ENCODE measurements at places on chromosomes 7 and 10. TPM values are rescaled to one million over a fixed set of nuclear protein-coding genes. Genes with fewer than 3 reads are reported as not detected.

GRCh38 chr7:78149787-78150186 lies 351.2 kb downstream of the PHTF2 start:
- peak; percentile 32 for DNase-seq

- no peak for DNase-seq
Measured at GRCh38 chr10:113033991-113034390, 83.9 kb downstream of the TCF7L2 start.

GIMAP6 gene
- not detected for total RNA-seq

FAM13C gene
- total RNA-seq: under 0.01 TPM

BTBD16 gene
- 0.26 TPM for total RNA-seq

- DNase-seq: peak; percentile 19
Measured at GRCh38 chr10:14758994-14759664, 15.6 kb downstream of the FAM107B start.

DNA sequence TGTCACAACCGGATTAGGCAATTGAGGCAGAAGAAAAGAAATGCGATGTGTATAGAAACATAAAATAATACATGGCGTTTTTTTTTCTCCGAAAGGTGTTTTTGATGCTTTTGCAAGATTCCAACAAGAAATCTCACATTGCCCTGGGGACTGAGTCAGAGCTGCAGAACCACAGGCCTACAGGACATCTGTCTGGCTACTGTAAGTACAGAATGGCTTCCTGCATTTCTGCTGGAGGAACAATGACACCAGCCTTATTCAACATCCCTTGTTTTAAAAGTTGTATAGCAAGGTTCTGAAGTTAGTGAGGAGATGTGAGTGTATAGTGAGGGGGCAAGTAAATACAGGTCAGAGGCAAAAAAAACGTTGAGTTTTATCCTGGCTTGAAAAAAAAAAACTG lies 256.4 kb downstream of the ABCA13 start:
- peak; percentile 84 for DNase-seq

DNA sequence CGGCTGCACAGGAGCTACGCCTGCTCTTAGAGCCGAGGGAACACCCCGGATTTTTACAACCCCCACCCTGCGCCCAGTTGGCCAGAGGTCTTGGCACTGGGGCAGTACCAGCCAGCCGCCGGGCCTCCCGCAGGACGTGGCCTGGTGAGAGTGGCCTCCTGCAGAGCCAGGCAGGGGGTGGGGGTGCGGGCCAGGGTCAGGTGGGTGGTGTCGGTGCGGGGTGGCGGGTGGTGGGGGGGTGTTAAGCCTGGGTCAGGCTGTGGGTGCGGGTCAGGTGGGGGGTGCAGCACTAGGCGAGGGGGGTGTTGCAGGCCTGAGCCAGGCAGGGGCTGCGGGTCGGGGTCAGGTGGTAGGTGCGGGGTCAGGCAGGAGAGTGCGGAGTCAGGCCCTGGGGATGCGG lies 647 bp downstream of the ECHS1 start:
- DNase-seq: no peak

SGCE gene
- total RNA-seq: 23.0 TPM

GRCh38 chr7:120920591-120921274 lies 29.8 kb upstream of the ING3 start:
- DNase-seq: no peak

PIK3CG gene
- not detected for total RNA-seq

DNA sequence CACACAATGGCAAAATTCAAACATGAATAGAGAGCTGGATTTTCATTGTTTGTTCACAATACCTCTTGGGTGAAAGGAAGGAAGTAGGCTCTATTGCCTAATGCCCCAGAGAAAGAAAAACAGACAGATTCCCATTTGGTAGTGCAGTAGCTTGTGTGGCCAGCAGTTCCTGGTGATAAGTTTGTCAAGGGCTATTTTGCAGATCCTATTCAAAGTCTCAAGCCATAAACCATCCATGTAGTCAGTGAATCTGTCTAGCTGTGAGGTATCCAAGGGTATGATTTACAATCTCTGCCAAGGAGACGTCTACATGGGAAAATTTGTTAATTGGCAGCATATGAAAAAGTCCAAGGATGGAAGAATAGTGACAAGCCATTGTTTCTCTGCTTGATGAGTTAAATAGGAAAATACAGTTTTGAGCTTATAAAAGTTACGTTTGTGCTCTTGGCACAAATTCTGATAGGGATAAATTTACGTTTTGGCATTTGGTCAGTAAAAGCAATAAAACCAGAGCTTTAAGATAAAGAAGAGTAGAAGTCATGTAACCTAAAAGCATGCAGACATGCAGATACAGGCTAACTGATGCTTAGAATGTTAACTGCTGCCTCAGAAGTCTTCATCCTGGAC lies 269.1 kb downstream of the GATA3 start:
- no peak for DNase-seq

GRCh38 chr7:52749880-52750279 lies 285.6 kb upstream of the POM121L12 start:
- no peak for DNase-seq

ACTL6B gene
- not detected for total RNA-seq

TUBAL3 gene
- total RNA-seq: 0.26 TPM

SYT15B gene
- not detected for total RNA-seq

CABCOCO1 gene
- total RNA-seq: not detected

GRCh38 chr10:103612462-103613365 lies 119.2 kb downstream of the NEURL1 start:
- DNase-seq: peak; percentile 23

DNA sequence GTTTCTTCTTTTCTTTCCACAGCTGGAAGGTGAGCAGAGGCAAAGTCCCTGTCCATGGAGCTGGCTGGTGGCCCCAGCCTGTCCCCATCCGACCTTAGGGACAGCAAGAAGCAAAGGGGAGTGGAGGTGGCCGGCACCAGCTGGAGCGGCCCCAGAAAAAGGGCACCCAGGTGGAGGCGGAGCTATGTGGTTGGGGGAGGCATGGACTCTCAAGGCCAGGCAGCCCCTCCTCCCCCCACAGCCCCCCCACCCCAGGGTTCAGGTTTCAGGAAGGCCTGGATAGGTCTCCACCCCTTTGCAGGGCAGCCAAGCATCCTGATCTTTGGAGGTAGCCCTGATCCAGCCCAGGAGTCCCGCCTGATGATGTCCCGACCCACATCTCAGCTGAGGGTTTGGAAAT lies at the start of gene SSC4D:
Gene SSC4D, minus strand, starts transcription at position 161 of the 400 bp plus-strand sequence. CDS start 5,258 bp downstream, outside the sequence.
- no peak for DNase-seq

GRCh38 chr10:124578231-124579010 lies 116.8 kb downstream of the LHPP start:
- no peak for DNase-seq

- DNase-seq: peak; percentile 77
Measured at GRCh38 chr7:139854124-139854511, 25.1 kb downstream of the TBXAS1 start.

PLAU gene
- total RNA-seq: 26.3 TPM

GRCh38 chr7:37683246-37684120 lies at the start of gene GPR141:
Gene GPR141 (plus strand): TSS chr7:37683766. CDS start chr7:37740394, 56,628 bp downstream.
- peak; percentile 90 for DNase-seq

NANOS1 gene
- 0.79 TPM for total RNA-seq

OR6V1 gene
- total RNA-seq: not detected

GRCh38 chr7:155759740-155760430 lies 52.4 kb downstream of the SHH start:
- no peak for DNase-seq

- DNase-seq: no peak
Measured at GRCh38 chr7:30751696-30752273, at the start of gene INMT. Gene INMT (plus strand): TSS chr7:30752135. CDS start chr7:30752151, 16 bp downstream.

GRCh38 chr7:107292591-107292990 lies 123.8 kb downstream of the HBP1 start:
- DNase-seq: no peak

- DNase-seq: peak; percentile 78
Measured at GRCh38 chr10:33453081-33454025, 118.9 kb upstream of the NRP1 start.

DNA sequence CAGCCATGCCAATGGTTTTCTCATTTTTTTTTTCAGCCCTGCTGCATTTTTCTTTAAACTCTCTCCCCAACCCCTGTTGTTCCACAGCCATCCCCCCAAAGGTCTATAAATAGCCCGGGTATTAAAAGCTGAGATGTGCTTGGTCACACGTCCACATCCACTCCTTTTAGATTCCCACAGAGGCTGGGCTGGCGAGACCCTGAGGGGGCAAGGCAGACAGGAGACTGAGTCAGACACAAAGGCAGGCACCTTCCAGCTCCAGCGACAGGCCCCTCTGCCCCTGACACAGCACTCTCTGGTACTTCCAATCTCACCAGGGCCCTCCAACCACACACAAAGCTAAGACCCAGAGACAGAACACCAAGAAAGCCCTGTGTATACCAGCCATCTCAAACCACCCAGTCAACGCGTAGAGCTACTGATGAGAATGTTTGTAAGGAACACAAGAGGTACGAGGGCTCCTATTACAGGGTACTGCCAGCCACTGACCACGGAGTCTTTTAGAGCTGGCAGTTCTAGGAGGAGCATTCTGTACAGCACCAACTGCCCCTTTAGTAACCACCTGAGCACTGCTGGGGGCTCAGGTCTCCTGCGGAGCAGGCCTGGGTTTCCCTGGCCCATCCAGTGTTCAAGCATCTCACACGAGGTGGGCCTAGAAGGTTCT lies 64.2 kb upstream of the DDC start:
- DNase-seq: no peak

STEAP4 gene
- 3.9 TPM for total RNA-seq

PRKG1 gene
- 0.26 TPM for total RNA-seq

- no peak for DNase-seq
Measured at GRCh38 chr10:104601166-104601565, 39.9 kb upstream of the SORCS3 start.

- DNase-seq: no peak
Measured at GRCh38 chr10:108203905-108204527, 1039.5 kb upstream of the SORCS1 start.

IL6 gene
- total RNA-seq: 0.53 TPM

ELFN1 gene
- under 0.01 TPM for total RNA-seq

DNA sequence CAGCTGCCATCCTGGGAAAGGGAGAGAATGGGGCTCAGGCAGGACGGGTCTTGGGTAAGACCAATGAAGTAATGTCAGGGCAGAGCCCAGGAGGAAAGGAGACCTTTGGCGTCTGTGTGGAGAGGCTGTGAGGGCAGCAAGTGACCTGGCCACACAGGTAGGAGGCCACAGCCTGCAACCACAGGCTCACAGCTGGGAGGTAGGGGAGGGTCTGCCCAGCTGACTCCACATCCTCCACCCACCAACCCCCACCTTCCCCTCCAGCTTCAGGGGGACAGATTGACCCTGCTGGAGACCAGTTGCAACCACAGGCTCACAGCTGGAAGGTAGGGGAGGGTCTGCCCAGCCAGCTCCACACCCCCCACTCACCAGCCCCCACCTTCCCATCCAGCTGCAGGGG lies 262.2 kb upstream of the TCERG1L start:
- DNase-seq: no peak

GRCh38 chr10:95389176-95389575 lies 98.4 kb upstream of the PDLIM1 start:
- no peak for DNase-seq

GIMAP1 gene
- total RNA-seq: not detected

DNA sequence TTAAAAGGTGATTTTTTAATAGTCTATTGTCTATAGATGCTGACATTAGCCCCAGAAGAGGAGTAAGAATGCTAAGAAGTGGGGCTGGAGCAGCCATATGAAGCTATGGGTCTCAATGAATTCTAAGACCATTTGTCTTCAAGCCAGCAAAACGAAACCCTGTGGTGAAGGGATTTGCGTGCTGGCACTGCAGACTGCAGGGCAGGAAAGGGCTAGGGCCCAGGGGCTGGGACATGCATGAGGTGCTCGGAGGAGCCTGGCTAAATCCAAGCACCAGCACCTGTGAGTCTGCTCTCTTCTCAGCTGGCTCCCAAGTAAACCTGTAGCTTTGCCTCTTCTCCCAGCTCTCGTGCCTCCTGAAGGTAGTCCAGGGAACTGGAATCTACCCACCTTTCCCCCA lies 1.3 kb upstream of the NDST2 start:
- no peak for DNase-seq

- DNase-seq: peak; percentile 78
Measured at GRCh38 chr7:87853237-87853864, 22.8 kb downstream of the SLC25A40 start.

SLC26A3 gene
- not detected for total RNA-seq

DNA sequence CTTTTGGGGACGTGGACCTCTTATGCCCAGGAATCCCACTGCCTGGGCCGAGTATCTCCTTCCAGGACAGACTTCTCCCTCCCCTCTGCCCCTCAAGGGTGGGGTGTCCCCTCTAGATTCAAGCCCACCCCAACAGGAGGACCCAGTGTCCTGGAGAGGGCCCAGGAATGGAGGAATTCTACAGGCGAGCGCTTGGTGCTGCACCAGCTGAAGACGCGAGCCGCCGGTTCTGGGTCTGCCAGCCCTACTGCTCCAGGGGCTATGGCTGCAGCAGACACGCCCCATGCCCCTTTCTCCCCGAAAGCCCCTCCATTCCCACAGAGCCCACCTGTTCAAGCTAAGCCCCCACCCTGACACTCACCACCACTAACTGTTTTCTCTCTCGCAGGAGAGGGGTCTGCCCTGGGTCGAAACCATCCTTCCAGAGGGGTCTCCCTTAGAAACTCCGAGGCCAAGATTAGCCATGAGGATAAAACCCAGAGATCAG lies 8.6 kb downstream of the CRYGN start:
- DNase-seq: no peak

- no peak for DNase-seq
Measured at GRCh38 chr7:44761207-44762161, 12.8 kb downstream of the ZMIZ2 start.

DNA sequence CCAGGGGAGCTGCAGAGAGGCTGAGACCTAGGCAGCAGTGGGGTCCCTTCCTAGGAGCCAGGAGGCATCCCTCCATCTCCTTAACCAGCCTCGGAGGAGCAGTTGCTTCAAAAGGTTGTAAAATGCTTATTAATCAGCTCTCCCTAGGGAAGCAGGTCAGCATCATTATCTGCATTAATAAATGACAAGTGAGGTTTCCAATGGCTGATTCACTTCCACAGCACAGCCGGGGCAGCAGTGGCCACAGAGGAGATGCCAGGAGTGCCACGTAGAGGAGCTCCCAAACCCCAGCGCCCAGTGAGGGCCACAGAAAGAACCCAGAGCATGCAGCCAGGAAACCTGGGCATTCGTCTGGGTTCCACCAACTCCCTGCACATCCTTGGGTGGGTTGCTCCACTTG lies 8.2 kb upstream of the NPFFR1 start:
- no peak for DNase-seq

DNA sequence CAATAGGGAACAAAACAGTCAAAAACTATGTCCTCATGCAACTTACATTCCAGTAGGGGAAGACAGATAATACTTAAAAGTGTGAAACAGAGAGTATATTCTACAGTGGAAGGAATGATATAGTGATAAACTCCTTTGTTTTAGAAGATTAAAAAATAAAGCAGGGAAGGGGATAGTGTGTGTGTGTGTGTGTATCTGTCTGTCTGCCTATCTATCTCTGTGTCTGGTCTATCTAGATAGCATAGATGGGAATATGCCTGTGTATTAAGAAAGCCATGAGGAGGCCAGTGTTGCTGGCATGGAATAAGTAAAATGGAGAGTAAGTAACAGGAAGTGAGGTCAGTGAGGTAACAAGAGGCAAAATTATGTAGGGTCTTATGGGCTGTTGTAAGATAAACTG lies 42.2 kb downstream of the EXOC6 start:
- DNase-seq: no peak

- no peak for DNase-seq
Measured at GRCh38 chr10:17215782-17216122, 12.3 kb upstream of the VIM start.

Data from bronchial epithelial cell (primary cell).